Muscle of leg (tissue), 16 donors: ENCODE measurements at places on chromosomes 7 and 10. TPM values are rescaled to one million over a fixed set of nuclear protein-coding genes. Genes with fewer than 3 reads are reported as not detected.

DNA sequence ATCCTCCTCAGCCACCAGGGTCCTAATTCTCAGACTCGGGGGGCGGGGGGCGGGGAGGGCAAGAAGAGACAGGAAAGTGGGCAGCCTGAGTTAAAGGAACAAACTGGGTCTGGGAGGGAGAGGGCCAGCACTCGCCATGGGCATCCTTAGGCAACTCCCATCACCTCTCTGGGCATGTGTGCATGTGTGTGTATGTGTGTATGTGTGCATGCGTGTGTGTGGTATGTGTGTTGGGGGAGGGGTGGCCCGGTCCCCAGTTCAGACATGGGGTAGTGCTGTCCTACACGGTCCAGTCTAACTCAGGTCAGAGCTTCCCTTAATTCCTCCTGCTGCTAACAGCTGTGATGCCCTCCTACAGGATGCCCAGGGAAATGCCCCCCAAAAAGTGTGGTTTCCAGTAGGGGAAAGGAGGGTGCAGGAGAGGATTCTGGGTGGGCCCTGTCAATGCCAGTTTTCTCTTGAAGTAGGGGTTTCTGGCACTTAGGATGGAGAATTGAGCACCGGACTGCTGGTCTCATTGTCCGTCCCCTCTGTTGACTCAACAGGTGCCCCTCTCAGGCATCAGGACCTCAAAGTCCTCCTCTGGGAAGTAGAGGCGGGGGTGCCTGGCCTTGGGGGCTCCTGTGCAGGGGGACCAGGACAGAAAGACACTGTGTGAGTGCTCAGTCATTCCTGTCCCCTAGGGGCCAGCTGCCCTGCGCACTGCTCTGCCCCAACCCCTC is 15.1 kb upstream of the ZMIZ1 start:
- no peak for DNase-seq

- DNase-seq = no peak
Measured at GRCh38 chr10:58293989-58294388, 25.0 kb downstream of the CISD1 start.

DNA sequence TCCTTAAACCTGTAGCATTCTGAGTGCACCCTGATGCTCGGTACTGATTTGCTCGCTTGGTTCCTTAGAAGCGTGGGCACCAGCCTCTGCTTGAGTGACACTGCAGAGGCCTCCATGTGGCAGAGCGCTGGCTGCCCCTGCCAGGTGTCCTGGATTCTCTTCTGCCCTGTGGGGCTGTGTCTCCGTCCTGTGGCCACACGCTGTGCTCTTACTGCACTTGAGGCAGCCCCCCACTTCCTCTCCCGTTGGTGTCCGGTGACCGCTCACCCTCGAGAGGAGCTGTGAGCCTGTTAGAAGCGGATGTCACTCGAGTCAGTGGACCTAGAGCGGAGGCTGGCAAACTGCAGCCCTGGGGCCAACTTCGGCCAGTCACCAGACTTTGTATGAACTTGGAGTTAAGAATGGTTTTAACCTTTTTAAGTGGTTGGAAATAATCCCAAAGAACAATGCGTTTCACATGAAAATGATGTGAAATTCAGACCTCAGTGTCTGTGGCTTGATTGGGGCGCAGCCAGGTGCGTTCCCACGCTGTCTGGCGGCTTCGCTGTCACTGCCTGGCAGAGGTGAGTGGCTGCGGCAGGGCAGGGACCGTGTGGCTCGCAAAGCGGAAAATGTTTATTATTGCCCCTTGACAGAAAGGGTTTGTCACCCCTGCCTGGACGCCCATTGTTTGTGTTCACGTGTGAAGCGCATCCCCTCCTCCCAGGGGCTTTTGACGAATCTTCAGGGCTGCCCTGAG is 114.6 kb downstream of the CYTH3 start:
- no peak for DNase-seq

DNA sequence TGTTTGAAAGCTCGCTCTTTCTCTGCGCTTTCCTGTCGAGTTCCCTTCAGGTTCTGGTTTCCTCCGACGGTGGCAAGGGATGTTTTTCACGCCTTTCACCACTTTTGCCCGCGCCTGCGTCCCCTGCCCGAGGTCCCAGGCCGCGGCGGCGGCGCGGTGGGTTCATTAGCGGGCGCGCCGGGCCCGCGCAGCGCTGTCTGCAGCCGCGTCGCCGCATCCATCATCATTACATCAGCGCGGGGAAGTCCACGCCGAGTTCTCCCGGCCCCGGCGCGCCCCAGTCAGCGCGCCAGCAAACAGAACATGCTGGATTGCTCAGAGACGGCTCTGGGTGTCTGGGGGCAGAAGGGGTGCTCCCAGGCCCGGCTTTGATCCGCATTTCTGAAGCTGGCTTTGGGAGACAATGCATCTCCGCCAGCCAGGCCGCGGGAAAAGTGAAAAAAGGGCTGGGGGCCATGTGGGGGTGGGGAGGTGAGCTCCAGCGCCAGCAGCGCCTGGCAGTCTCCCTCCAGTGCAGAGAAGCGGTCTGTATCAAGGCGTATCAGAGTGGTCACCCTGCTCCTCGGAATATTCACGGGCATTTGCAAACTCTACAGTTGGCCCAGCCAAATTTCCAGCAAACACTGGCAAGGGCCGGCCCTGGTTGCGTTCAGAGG is 8.9 kb downstream of the GLI3 start:
- DNase-seq = peak; percentile 75

GRCh38 chr7:145696071-145696470 is 420.5 kb upstream of the CNTNAP2 start:
- no peak for DNase-seq

- DNase-seq = peak; percentile 11
Measured at GRCh38 chr10:120011359-120012130, 119.0 kb downstream of the SEC23IP start.

- no peak for DNase-seq
Measured at GRCh38 chr10:107371801-107372200, 207.3 kb upstream of the SORCS1 start.

- DNase-seq = no peak
Measured at GRCh38 chr10:25261558-25261957, 86.8 kb downstream of the GPR158 start.

- DNase-seq = no peak
Measured at GRCh38 chr7:15403751-15404150, 158.1 kb downstream of the AGMO start.

GRCh38 chr10:35942057-35942456 is 300.0 kb upstream of the FZD8 start:
- DNase-seq = no peak

GRCh38 chr7:11946794-11947193 is 114.8 kb upstream of the THSD7A start:
- no peak for DNase-seq

GRCh38 chr10:17649836-17650235 is 5.9 kb downstream of the STAM start:
- DNase-seq = no peak

DNA sequence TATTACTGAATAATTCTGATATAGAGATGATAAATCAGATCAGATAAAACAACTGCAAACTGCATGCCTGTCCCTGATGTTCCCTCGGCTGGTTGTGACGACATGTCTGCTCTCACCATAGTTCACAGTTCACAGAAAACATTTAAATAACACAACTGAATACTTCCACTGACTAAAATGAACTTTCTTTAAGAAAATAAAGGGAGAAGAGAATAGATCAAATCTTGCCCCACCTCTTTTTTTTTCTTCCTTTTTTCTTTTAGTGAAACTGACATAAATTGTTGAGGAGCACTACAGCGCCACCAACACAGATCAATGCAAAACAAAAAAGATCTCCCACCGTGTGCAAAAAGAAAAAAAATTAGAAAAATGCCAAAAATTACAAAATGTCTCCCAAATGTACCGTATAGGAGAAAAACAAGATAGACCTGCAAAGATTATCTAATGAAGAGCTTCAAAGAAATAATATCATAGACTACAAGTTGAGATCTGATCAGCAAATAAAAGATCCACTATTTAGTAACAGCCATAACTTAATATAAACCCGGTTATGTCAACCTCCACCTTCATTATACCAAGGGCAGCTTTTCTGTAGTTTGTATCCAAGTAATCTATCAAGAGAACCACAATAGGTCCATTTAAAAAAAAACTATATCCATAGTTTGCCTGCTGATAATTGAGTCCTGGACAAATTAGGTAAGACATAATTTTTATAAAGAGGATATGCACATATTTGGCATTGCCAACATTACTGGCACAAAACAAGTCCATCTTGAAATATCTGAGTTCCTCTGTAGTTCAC is 30.7 kb upstream of the EPC1 start:
- peak; percentile 91 for DNase-seq

- DNase-seq = no peak
Measured at GRCh38 chr10:124447751-124448466, 1.9 kb downstream of the NKX1-2 start.

- DNase-seq = no peak
Measured at GRCh38 chr10:121495719-121496118, 102.5 kb downstream of the FGFR2 start.

DNA sequence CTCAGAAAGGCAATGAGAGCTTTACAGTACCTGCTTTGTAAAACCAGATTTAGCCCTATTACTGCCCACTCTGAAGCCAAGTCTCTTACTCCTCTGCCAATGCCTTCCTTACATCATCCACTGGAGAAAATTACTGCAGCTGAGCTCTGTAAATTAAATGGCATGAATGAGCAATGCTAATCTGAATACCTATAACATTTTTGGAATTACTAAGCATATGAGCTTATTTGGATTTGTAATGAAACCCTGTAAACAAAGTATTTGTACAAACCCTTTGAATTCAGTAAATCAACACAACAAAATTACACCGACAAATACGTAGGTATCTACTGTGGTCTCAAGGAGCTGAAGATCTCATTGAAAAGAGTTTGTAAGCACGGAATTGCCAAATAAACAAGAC is 12.1 kb upstream of the CCNY start:
- DNase-seq = no peak

DNA sequence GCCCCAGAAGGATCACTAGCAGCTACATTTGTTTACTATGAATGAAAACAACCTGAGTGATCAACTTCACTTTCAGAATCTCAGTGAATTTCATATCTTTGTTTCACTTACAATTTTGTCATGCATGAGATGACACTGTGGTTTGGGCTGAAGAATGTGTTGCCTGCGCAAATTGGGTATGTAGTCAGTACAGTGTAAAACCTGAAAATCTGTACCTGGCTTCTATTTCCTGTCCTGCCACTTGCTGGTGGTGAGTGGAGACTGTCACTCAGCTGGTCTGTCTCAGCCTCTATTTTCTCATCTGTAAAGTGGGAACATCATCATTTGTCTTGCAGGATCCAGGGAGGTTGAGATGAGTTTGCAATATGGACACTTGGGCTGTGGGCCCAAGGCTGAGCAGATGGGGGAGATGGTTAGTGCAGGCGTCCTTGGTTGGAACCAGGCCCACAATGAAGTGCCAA is 118.0 kb downstream of the WDFY4 start:
- DNase-seq = peak; percentile 33

DNA sequence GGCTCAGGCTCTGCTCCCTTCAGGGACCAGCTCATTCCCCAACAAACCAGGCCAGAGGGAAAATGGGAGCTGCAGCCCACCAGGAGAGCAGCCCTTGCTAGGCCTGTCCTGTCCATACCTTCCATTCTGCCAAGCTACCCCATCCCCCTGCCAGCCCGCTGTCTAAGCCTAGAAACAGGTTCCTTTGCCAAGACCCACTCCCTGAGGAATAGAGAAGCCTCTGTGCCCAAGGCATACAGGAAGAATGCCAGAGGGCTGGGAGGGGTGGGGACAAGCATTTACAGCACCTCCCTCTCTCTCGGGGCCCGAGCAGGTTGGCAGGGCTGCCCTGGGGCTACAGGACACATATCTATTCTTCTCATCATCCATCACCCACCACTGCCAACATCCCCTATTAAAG is 178.3 kb downstream of the GRID1 start:
- no peak for DNase-seq

DNA sequence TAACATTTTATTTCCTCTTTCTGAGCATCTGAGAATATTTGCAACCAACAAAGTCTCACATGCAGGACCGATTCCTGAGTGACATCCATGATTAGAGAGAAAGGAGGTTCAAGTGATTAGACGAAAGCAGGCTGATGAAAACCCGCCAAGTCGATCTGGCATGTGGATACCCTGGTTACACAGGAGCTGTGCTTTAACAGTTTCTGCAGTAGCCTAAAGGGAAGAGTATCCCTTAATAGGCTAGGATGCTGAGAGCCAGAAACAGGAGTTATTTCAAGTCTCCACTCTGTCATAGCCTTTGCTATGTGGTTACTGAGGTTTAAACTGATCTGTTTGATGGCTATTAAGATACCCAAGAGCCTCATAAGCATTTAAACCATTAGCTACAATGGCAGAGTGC is 82.5 kb downstream of the PRKCQ start:
- DNase-seq = no peak

- no peak for DNase-seq
Measured at GRCh38 chr7:120089968-120090367, 183.0 kb upstream of the KCND2 start.

GRCh38 chr7:144437370-144438191 is 34.1 kb upstream of the NOBOX start:
- peak; percentile 58 for DNase-seq

DNA sequence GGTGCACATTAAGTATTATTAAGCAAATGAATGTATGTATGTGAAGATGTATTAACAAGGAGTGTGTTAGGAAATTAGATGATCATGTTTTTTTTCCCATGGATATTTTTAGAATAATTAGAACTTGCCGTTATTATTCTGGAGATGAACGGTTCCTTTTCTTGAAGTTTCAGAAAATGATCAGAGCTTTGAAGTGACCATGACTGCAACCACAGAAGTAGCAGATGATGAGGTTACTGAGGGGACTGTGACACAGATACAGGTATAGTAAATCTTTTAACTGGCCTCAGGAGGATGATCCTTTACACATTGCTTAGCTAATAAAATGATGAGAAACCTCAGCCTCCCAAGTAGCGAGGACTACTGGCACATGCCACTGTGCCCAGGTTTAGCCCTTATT is 18.6 kb downstream of the DMTF1 start:
- DNase-seq = no peak

The EFCAB10 gene
- not detected for total RNA-seq

The CD36 gene
- total RNA-seq = 300 TPM

The PLCE1 gene
- total RNA-seq = 31.7 TPM

The STX1A gene
- total RNA-seq = 10.4 TPM

The FAM20C gene
- 24.0 TPM for total RNA-seq

The ZPBP gene
- total RNA-seq = not detected

The AGMO gene
- 0.80 TPM for total RNA-seq

The MYH16 gene
- total RNA-seq = not detected

The AKR1D1 gene
- not detected for total RNA-seq

The DUSP5 gene
- total RNA-seq = 2.0 TPM

The ITGA8 gene
- 8.4 TPM for total RNA-seq

The TMEM213 gene
- total RNA-seq = not detected

The ABCB1 gene
- total RNA-seq = 0.53 TPM

The NUDCD3 gene
- 60.0 TPM for total RNA-seq

The GDF10 gene
- 0.98 TPM for total RNA-seq

The POM121 gene
- total RNA-seq = 6.3 TPM

The GPR141 gene
- 0.66 TPM for total RNA-seq
